ENCODE measurements at places on chromosomes 5 and 9.

DNA sequence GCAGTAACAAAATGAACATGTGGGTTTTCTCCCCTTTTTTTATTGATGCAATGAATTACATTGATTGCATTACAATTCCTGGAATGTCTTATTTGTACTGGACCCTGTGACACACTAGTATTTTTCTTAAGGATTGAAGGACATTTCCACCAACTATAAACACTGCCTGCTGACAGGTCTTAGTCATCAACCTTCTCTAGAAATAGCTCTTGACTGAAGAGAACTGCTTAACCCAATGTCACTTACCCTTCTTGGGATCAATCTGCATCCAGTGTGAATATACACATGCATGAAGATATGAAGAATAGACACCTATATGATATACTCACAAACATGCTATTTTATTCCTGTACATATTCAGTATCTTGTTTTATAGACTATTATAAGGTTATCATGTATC lies 130.6 kb downstream of the FBXO38 start:
- DNase-seq = no peak

- DNase-seq = no peak
These were observed 28.1 kb upstream of the LRRTM2 start for GRCh38 chr5:138903130-138903775.

- DNase-seq = no peak
These were observed 56.8 kb upstream of the CPEB4 start for GRCh38 chr5:173831196-173831914.

GRCh38 chr5:56468277-56468676 lies 235.1 kb upstream of the ANKRD55 start:
- DNase-seq = no peak

DNA sequence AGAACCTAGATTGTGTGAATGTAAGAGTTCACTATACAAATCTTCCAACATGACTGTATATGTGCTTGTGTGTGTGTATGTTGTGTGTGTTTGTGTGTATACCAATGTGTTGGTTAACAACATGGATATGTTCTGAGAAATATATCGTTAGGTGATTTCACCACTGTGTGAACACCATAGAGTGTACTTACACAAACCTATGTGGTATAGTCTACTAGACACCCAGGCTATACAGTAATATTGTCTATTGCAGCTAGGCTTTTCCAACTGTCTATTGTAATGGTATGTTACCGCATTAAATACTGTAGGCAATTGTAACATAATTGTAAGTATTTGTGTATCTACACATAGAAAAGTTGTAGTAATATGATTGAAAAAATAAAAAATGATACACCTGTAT lies 959.2 kb upstream of the SEMA6A start:
- no peak for DNase-seq

DNA sequence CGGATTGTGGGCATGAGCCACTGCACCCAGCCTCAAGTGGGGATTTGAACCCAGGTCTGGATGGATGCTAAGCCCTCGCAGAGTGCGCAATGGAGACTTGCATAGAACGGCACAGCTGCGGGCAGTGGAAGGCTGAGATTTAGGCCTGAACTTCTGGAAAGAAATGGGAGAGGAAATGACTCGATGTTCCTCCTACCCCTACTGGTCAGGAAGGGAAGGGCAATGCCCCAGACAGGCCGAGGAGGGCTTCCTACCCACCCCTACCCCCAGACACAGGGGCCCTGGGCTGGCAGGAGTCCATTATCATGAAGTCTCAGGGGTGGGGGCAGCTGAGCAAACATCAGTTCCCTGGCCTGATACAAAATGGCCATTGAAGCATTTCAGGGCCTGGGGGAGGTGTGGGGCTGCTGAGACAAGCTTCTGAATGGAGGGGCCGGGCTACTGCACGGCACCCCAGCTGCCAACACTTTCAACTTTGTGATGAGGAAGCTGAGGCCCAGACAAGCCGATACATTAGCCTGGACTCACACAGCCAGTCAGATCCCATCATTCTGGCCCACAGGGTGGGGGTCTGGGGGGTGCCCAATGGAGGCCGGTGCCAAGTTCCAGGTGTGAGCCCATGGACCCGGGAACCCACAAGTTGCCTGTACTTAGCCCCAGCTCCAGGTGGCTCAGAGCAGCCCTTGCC lies 13.5 kb upstream of the WDR38 start:
- no peak for DNase-seq

DNA sequence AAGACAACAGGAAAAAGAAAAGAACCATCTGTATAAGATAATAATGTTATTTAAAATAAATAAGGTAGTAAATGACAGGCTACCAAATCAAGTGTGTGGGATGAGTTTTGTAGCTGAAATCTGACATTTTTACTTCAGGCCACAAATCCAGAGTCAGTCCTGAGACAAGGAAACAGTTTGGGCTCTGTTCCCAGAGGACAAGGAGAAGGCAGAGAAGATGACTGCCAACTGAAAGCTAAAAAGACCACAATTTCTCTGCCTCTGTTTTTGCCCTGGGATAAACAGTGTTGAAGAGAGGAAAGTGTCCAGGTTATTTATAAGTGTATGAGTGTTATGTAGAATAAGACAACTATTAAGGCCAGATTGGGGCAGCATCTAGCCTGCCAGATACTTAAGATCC lies 180.5 kb downstream of the NFIB start:
- no peak for DNase-seq
